ENCODE measurements at places on chromosomes 12 and 14.
A peak's percentile ranks its signal among the peaks of the same experiment; 100 is the strongest.

DNA sequence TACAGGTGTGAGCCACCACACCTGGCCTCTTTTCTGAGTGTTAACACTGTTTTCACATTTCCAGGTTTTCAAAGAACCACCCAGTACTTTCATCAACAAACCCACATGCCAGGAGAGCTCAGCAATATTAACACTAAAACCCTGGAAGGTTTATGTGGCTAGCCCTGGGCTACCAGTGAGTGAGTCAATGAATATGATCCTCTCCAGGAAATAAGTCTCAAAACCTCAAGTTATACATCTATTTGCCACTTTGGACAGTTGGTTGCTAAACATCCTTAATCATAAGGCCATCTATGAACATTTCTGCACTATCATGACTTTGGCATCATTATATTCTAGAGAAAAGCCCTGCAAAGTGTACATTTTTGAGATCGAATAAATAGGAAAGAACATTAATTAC, 6.3 kb upstream of the CDKL1 start:
- DNase-seq: no peak

DNA sequence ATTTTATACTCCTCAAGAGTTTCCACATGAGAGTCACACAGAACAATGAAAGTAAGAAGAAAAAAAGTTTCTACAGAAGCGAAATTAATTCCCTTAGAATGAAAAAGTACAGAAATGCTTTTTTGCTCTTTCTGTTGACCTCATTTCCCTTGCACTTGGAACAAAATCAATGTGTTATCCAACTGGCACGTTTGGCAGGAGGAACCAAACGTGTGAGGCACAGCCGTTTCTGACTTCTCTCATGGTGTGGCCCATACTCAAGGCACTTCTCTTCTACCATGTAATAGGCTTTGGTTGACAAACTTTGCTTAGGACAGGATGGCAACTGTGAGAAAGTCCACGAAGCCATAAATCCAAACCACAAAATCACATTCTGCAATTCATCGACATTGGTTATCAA, 297.0 kb downstream of the FUT8 start:
- no peak for DNase-seq

DNA sequence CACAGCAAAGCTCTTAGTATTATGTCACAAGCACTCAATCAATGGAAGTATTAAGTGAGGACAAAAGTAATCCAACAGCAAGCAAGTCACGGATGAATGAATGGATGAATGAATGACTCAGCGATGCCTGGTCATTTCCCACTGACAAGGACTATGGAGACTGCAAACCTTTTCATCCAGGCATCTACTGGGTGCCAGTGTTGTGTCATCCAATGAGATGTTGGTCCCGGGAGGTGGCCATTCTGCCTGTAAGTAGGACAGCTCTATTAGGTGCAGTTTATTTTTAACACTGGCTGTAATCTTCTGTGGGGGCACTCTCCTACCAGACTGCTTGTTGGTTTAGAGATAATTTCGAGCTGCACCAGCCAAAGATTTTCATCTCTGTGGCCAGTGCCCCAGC, 39.4 kb downstream of the STAB2 start:
- DNase-seq: no peak

DNA sequence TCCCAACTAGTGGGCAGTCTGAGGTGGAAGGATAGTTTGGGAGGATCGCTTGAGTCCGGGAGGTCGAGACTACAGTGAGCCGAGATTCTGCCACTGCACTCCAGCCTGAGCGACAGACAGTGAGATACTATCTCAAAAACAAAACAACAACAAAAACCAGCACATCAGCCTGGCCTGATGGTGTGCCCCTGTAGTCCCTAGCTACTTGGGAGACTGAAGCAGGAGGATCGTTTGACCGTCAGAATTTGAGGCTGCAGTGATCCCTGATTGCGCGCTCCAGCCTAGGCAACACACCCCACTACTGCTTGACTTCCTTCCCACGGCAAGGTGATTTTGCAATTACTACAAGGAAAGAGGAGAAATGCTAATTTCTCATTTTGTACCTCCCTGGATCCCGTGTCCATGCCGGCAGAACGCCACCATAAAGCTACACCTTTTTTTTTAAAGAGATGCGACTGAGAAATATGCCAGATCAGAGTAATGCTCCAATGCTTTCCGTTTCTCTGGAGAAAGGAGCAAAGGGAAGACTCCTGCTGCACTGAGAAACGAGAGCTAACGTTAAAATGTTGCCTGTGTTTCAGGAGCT, 672 bp upstream of the SCFD1 start:
- peak; percentile 22 for DNase-seq

GRCh38 chr12:120356567-120357030, 12.4 kb downstream of the MSI1 start:
- peak; percentile 61 for DNase-seq

Data from immature natural killer cell (primary cell).